Right renal cortex interstitium (tissue), 3 donors: ENCODE measurements at places on chromosomes 3 and 15. TPM values are rescaled to one million over a fixed set of nuclear protein-coding genes. Genes with fewer than 3 reads are reported as not detected.

Gene TUSC7
- not detected for polyA plus RNA-seq

Gene GOLGA8Q
- polyA plus RNA-seq, result 0.64 TPM

Gene MUC20
- 18.8 TPM for polyA plus RNA-seq

DNA sequence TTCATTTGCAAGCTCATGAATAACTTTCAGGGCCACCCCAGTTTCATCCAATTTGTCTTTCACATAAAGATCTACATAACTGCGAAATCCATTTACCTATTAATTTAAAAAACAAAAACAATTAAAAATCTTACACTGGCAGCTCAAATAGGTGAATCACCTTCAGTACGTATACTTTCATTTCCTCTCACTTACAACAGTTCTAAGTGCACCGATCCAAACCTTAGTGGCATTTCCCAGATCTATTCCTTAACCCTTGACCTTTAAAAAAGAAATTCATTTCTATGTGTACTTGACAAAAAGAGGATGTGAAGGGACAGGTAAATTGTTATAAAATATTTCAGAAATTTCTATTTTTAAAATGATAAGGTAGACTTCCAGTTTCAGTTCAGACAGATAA is 30.8 kb downstream of the TOP2B start:
- no peak for DNase-seq

DNA sequence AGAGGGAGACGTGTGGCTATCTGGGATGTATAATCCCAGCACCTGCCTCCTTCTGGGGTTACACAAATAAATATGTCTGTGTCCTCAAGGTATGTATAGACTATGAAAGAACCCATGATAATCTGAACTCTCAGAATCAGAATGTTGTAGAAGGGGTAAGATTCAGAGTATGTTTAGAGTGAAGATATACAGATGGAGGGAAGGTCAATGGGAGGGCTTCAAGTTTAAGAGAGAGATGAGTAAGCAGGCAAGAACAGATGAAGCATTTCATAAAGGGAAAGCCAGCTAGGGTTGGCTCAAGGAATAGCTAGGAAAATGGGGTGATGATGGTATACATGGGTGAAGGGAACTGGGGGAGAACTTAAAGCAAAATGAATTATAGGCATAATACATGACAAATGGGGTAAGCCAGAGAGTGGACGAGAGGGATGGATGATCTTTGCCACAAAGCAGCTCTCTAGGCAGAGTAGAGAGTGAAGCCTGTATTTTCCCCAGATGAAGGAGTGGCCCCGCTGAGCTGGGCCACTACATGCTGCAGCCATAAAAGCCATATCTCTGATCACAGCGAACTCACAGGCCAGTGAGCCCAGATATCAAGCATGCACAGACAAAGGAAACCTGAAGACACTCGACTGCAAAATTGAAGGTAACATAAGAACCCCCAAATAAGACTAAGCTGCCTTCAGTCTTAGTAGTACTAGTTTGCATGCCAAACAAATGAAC is 15.9 kb upstream of the ZBTB38 start:
- no peak for DNase-seq

DNA sequence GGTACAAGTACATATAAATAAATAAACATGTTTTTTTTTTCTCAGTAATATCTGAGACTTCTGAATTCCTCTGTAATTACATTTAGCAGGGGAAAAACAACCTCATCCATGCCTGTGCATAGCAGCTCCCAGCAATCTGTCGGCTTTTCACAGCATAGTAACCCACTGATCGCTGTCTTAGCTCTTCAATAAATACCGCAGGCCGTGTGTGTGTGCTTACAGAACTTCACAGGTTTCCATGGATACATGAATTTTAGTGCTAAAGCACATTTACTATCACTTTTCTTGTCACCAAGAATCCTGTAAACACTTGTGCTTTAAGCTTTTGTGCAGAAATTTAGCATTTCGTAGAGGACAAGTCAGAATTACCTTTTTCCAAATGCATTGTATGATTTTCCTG is 4.0 kb upstream of the PLAAT1 start:
- DNase-seq, result no peak

DNA sequence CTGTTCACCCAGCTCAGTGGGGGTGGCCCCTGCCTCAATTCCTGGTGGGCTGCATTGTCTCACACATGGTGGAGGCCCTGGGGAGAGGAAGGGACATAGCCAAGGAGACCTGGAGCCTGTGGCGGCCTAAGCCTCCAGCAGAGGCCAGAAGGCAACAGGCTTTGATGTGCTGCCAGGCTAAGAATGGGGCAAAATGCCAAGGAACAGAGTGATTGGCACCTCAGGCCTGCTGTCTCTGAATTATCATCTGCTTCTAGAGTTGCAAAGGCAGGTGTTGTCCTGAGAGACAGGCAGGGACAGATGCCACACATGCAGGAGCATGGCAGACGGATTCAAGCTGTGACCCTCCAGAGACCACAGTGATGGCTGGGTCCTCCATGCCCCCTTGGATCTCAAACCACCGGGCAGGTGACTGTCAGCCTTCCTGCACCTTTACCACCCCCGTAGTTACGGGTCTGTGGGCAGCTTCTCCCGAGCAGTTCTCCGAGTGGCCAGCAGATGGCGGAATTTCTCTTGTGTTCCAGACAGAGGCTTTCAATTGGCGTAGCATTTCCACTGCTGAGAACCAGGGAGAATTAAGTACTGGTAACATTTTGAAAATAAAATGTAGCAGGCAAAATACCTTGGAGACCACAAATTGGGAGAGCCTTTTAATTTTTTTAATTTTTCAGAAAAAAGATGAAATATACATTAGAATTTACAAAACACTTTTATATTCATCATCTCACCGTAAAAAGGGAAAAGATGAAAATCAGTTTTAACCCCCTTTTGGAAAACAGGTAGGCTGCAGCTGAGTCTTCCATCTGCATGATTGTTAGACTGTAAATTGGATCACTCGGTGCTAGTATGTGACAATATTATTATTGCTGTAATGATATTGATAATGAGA is 525.5 kb upstream of the CFAP20DC start:
- peak; percentile 67 for DNase-seq

DNA sequence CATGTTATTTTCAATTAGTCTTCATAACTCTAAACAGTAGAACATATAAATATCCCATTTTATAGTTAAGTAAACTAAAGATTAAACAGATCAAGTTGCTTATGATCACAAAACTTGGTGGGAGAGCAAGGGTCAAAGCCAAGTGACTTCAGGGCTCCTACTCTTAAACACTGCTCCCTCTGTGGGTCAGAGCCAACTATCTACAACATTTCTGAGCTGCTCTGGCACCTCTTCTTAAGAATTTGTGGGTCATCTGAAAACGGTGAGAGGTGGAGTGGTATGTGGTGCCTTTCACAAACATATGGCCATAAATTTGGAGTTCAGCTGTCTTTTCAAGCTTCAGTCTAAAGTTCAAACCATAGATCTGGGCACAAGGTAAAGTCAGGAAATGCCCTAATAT is 10.9 kb downstream of the ATG3 start:
- no peak for DNase-seq
